Body of pancreas (tissue), 4 donors: ENCODE measurements at places on chromosomes 16 and 17.

DNA sequence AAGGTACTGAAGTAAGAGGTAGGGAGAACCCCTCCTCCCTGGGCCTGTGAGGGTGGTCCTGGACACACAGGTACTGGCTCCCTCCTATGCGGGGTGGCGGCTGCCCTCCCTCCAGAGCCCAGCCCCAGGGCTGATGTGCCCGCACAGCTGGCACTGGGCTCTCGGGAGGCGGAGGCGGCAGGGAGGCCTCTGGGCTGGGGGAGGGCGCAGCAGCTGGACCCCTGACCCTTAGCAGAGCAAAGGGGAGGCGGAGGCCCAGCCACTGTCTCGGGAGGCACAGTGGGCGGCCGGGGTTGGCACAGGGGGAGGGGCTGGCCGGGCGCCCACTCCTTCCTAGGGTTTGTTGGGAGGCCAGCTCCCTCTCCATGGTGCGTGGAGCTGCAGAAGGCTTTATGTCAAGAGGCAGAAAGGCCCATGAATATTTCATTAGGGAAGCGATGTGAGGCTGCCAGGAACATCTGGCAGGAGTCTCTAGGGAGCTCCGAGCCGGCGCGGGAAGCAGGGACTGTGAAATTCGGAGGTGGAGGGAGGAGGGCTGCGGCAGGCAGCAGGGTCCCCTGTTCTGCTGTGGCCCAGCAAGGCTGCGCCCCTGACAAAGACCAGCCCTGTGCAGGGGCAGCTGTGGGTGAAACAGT, 44.1 kb upstream of the ACSF3 start:
- DNase-seq: no peak

DNA sequence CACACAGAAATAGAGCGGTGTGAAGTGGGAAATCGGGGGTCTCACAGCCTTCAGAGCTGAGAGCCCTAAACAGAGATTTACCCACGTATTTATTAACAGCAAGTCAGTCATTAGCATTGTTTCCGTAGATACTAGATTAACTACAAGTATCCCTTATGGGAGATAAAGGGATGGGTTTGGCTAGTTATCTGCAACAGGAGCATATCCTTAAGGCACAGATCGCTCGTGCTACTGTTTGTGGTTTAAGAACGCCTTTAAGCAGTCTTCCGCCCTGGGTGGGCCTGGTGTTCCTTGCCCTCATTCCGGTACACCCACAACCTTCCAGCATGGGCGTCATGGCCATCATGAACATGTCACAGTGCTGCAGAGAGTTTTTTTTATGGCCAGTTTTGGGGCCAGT, 27.0 kb downstream of the TMC6 start:
- DNase-seq: no peak

GRCh38 chr16:20026361-20027072, 47.2 kb downstream of the GPR139 start:
- DNase-seq: no peak

GRCh38 chr16:73527187-73527586, 479.3 kb upstream of the ZFHX3 start:
- DNase-seq: no peak

DNA sequence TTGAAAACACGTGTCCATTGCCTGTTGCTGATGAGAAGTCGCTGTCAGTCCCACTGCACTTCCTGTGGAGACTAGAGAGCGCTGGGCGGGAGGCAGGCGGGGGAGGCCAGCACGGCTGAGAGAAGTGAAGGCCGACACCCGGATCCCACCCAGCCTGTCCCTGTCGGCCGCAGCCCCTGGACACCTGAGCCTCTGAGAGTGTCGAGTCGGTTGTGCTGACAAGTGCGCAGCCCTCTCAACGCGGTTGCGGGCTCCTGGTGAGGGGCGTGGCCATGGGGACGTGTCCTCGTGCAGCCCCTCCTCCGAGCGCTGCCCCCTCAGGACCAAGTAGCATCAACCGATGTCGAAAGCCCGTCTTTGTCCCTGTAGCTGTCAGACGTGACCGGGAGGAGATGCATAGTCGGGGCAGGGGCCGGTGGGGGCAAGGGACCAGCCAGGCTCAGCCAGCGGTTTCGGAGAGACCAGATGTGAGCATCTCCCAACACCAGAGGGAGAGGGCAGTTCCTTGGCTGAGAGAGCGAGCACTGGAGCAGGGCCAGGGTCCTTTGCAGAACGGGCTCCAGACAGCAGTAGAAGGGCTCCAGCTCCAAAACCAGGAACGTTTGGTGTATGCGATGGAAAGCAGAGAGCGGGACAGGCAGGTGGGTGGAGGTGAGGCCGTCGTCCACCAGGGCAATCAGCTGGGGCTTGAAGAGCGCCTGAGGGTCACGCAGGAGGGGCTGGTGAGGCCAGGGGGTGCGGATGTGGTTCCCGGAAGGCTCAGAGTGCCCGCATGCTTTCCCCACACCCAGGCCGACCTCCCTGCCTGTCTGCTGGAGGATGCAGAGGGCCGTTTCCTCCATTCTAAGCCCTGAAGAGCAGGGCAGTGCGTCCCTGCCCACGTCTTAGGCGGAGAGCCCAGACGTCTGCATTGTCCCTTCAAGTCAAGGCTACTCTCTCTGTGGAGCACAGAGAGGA, 43.3 kb upstream of the CHMP6 start:
- no peak for DNase-seq

DNA sequence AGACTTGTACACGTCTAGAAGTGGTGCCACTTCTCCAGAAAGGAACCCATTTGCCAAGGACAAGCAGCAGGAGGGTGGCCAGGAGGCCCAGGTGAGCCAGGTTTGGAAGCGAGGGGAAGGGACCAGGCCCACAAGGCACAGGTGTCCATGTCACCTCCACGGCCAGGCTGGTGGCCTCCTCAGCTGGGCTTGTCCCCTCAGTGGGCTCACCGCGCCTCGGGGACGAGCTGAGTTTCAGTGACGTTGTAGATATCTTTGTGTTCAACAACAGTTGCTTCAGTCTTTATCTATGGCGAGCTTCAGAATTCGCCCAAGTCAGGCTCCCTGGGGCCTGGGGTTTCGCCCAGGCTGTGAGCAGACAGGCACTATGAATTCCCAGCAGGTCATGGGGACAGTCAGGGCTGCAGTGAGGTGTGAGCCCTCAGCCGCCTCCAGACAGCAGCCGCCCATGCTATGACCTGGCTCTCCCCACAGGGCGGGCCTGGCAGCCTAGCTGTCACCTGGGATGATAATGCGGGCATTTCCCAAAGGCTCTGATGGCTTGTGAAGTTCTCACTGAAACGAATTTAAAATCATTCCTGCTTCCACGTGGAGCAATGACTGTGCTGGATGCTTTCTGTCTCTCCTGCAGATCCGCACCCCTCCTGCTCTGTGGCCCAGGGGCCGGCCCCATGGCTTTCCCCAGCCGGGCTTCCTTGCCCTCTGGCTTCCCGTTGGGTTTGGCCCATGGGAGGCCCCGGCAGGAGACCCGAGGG, 89.5 kb downstream of the MRC2 start:
- no peak for DNase-seq

- no peak for DNase-seq
Observed at GRCh38 chr16:86382774-86383407, 127.4 kb upstream of the FOXF1 start.

DNA sequence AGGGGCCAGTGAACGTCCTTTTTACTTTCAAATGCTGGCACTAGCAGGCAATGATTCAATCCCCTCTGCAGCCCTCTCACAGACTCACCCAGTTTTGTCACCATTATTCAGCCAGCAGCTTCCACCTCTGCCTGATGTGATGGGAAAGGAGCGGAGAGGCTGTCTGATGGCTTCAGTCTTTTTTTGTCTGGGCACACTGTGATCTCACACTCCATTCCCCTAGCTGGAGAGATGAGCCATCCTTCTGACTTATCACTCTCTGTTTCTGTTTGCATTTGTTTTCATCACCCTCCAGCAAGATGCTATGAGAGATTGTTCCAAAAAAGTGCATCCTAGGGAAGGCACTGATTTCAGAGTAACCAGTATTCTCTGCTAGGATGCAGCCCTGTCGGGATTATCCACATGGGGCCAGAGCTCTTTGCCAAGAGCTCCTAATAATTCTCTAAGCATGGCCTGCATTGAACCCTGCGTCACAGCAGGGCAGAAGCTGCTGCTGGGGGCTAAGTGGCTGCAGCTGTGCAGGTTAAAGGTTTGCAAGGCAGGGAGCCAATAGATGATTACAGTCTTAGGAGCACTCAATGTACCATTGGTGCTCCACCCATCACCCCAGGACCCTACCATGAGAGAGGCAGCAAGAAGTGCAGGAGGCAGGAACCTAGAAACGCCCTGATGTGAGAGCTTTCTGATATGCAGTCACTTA, 236.1 kb upstream of the C16orf82 start:
- no peak for DNase-seq

DNA sequence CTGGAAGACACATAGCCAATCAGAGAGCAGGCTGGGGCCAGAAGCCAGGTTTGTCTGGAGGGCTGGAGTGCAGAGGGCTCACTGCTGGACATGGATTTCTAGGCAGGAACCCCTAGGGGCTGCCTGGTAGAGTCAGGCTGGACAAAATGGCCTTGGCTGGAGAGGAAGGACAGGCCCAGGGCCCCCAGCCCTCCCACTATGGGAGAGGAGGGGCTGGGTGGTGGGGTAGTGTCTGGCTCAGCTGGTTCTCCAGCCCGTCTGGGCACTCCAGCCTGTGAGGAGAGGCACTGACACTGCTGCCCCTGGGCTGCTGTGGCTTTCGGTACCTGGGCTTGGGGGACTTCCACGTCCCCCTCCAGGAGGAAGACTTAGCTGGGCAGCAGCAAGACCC, 21.7 kb upstream of the DOK4 start:
- no peak for DNase-seq

DNA sequence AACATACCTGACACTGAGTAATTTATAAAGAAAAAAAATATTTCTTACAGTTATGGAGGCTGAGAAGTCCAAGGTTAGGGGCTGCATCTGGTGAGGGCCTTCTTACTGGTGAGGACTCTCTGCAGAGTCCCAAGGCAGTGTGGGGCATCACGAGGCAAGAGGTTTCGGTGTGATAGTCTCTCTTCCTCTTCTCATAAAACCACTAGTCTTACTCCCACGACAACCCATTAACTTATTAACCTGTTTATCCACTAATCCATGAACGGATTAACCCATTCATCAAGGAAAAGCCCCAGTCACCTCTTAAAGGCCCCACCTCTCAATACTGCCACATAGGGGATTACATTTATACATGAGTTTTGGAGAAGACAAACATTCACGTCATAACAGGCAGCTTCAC, 20.1 kb downstream of the CIITA start:
- DNase-seq: no peak

DNA sequence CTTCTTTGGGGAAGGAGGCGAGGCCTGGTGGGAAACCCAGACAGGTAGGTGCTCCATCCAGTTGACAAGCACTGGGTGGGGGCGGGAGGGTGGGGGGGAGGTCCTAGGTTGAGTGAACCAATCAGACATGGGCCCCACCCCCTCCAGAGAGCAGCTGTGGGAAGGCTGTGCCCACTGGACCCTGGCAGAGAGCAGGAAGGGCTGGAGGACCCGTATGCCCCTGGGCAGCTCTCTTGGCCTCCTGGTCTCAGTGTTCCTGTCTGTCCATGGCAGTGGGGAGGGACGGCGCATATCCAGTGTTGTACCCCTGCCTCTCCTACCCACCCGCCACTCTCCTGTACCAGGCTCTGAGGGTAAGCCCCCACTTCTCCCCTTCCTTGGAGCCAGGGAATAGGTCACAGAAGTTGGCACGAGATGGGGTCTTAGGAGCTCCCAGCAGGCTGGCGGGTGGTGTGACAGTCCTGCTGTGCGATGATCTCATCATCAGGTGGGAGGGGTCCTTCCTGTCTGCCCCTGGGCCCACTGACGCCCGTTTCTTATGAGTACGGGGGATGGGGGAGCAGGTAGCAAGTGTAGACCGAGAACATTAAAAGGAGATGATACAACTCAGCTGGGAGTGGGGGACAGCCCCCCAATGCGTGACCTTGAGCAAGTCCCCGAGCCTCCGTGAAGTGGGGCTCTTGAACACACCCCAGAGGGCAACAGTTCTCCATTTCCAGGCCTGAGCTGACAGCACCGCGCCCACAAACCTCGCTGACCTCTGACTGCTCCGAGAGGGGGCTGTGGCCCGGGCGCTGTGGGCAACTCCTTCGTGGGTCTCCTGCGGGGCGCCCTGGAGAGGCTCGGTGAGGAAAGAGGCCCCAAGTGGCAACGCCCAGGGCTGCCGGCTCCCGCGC, 1.2 kb upstream of the ZFPM1 start:
- peak; percentile 10 for DNase-seq
